Activated T-helper 2 cell treated with anti-CD3 and anti-CD28 coated beads, Interferon-gamma antibody, Interleukin-2, Interleukin-4, amounts not matched to agents 10 μg/mL and 5 μg/mL and 100 μg/mL, durations not matched to agents 14 hours and 24 hours and 36 hours (primary cell): ENCODE measurements at places on chromosomes 5 and 9. TPM values are rescaled to one million over a fixed set of nuclear protein-coding genes. Genes with fewer than 3 reads are reported as not detected.

- no peak overlapping the region for H3K4me3 ChIP-seq
- H3K36me3 ChIP-seq, result no peaks in the 10 kb centered on the region
- peaks cover 7% of the 10 kb centered on the region for H3K27me3 ChIP-seq
- H3K4me1 ChIP-seq, result peaks cover 2% of the 10 kb centered on the region
- DNase-seq, result no peak
These were observed 40.9 kb upstream of the TNC start for GRCh38 chr9:115158661-115159481.

DNA sequence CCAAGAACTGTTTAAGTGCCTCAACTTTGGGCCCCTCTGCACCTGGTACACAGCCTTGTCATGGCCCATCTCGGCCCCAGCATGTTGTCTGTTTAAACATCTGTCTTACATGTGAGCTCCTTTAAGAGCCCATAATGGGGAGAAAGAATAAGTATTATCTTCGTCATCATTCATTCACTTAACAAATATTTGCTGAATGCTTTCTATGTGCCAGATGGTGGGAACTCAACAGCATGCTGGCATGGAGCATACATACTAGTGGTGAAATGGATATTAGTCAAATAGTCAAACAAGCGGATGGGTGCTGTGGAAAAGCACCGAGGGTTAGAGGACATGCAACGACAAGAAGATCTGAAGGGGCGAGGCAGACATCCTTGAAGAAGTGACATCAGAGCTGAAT, 54.5 kb downstream of the GABBR2 start:
- H3K27me3 ChIP-seq, result peaks cover 7% of the 10 kb centered on the region
- no peaks in the 10 kb centered on the region for H3K36me3 ChIP-seq
- H3K4me3 ChIP-seq, result no peak overlapping the region
- no peak overlapping the region for H3K27ac ChIP-seq
- no peak for DNase-seq
- H3K4me1 ChIP-seq, result peaks cover 5% of the 10 kb centered on the region

DNA sequence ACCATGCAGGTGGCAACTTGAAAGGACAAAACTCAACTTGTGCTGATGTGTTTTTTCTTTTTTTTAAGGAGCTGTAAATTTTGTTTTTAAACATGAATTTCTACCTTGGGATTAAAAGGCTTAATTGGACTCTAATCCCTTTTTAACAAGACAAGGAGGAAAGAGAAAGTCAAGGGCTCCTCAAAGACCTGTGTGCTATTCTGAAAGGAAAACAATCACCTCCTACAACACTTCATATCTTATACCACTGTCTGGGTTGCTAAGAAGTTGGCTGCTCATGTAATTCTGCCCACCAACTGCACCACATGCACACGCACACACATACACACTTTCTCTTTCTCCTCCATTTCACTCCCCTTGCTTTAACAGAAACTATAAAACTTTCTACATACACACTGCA, 78.6 kb downstream of the SH3RF2 start:
- H3K27ac ChIP-seq, result no peak overlapping the region
- no peak for DNase-seq
- H3K27me3 ChIP-seq, result no peaks in the 10 kb centered on the region
- peaks cover 9% of the 10 kb centered on the region for H3K4me1 ChIP-seq
- no peaks in the 10 kb centered on the region for H3K36me3 ChIP-seq

- no peak for DNase-seq
These were observed 182.7 kb downstream of the PBX3 start for GRCh38 chr9:125929846-125930245.

GRCh38 chr9:130156672-130157071, 15.5 kb upstream of the NCS1 start:
- no peaks in the 10 kb centered on the region for H3K4me1 ChIP-seq
- no peaks in the 10 kb centered on the region for H3K27me3 ChIP-seq
- no peak overlapping the region for H3K4me3 ChIP-seq
- no peak for DNase-seq

DNA sequence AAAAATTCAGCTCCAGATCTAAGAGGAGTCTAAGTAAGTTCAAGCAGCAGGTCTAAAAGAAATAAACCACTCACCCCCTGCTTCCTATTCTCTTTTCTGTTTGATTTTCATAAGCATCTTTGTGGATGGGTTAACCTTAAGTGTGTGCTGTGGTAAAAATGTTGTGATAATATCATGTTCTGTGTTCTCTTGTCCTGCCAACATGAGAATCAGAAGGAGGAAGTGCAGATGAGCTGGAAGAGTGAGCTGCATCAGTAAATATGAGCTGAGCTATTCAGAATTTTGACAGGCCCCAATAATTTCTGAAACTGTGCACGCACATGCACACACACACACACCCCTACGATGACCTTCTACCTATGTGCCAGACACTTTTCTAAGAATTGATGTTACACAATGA, 186.5 kb upstream of the ANKRD55 start:
- H3K4me1 ChIP-seq, result peaks cover 6% of the 10 kb centered on the region
- no peak overlapping the region for H3K27ac ChIP-seq
- H3K4me3 ChIP-seq, result no peak overlapping the region
- H3K36me3 ChIP-seq, result peaks cover 20% of the 10 kb centered on the region
- no peaks in the 10 kb centered on the region for H3K27me3 ChIP-seq

GRCh38 chr5:54227759-54228158, 82.6 kb downstream of the ARL15 start:
- H3K4me1 ChIP-seq, result peaks cover 1% of the 10 kb centered on the region
- no peak for DNase-seq
- H3K4me3 ChIP-seq, result no peak overlapping the region
- H3K27me3 ChIP-seq, result peaks cover 11% of the 10 kb centered on the region

WDR31 gene
- total RNA-seq, result 1.9 and 2.1 TPM in 2 replicates
